ENCODE measurements at places on chromosomes 7 and 10. TPM values are rescaled to one million over a fixed set of nuclear protein-coding genes. Genes with fewer than 3 reads are reported as not detected.

- no peak for DNase-seq
These were observed 625.3 kb downstream of the PARD3 start for GRCh38 chr10:34189830-34190229.

- no peak for DNase-seq
These were observed 63.8 kb downstream of the FOXP2 start for GRCh38 chr7:114478384-114478783.

- DNase-seq = no peak
These were observed 24.0 kb upstream of the RNF32 start for GRCh38 chr7:156616269-156617202.

Gene TLX1
- not detected for total RNA-seq

Gene HOXA6
- total RNA-seq = 11.1 TPM

Gene GPR26
- total RNA-seq = not detected

All from tibial nerve (tissue), 4 donors.